ENCODE measurements at places on chromosomes 11 and 22.

- DNase-seq, result no peak
Observed at GRCh38 chr11:20671856-20672546, 2.6 kb downstream of the NELL1 start.

DNA sequence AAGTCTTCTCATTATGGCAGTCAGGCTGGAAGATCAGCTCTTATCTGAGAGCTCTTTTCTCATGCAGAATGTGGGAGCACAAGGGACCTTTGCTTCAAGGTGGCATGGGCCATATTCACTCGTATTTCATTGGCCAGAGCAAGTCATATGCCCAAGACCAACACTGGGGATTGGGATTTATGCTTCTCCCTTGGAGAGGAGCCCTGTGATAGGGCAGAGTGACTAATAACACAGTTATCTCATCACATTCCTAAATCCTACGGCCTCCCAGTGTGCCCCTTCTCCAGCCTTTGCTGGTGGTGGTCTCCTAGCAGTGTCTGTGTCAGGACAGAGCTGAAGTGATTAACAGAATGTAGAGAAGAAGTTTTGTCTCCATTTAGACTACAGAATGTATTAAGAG is 48.6 kb downstream of the SYT9 start:
- no peak for DNase-seq

DNA sequence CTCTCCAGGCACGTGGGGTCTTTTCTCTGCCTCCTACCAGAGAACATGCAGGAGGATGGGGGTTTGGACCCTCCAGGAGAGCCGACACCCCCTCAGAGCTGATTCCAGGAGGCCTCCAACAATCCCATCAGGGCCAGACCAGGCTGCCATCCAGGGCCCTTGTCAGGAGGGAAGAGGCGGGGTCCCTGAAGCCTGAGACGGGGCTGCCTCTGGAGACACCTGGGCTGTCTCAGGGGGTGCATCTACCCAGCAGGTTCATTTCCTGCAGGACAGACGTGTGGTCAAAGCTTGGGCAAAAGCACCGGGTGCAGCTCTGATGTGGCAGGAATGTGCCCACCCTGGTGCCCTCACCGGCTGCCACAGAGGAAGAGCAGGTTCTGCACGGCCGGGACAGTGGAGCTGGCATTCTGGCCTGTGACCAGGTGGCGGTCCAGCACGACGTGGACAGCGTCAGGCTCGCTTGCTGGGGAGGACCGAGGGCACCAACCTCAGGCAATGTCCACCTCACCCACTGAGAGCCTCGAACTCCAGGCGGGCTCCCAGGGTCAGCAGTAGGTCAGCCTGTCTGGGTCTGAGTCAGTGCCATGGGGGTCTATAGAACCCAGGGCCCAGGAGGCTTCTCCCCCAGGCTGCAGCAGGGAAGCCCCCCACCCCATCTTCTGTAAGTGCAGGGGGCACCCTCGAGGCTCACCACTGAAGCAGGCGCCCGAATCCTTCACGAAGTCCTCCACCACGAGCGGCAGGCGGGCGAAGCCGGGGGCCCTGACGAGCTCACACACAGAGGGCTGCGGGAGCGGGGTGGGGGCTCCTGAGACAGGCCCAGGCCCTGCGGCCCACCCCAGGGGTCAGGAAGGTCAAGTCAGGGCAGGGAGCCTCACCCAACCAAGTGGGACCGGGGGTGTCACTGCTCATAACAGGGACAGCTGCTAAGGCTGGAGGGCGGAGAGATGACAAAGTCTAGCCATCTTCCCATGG is 6.4 kb downstream of the GATD1 start:
- DNase-seq, result no peak

- no peak for DNase-seq
Observed at GRCh38 chr11:19345848-19346681, 105.3 kb upstream of the E2F8 start.

- DNase-seq, result no peak
Observed at GRCh38 chr22:37240240-37240940, 3.7 kb downstream of the RAC2 start.

DNA sequence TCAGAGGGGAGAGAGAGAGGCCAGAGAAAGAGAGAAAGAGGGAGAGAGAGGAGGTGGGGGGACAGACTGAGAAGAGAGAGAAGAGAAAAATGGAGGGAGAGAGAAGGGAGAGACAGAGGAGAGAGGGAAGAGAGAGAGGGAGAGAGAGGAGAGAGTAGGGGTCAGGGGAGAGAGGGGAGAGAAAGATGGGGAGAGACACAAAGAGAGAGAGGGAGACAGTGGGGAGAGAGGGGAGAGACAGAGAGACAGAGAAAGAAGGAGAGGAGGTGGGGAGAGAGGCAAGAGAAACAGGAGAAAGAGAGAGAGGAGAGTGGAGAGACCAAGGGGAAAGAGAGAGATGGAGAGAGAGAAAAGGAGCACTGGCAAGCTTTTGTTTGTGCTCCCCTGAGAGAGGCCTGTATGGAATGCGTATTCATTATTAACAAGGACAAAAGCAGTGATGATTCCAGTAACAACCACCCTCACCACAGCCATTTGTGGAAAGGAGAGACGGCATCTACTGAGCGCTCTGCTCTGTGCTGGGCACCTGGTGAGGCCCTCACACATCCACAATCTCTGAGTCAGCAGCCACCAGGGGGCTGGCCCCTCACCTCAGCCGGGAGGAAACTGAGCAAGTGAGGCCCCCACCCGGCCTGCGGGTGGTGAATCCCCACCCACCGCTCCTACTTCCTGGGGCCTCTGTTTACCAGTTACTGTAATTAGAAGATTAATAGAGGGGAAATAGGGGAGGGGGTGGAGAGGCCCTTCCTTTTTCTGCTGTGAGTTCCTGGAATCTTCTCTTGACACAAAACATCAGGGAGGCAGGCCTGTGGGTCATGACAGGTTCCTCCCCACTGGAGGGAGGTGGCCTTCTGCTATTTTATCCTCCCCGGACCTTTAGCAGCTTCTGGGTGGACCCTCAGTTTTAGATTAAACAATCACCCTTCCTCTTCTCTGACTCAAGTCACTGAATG is 14.6 kb upstream of the MIAT start:
- no peak for DNase-seq

- DNase-seq, result no peak
Observed at GRCh38 chr11:92225568-92226330, 1.1 kb downstream of the FAT3 start.

GRCh38 chr11:76436020-76436419 is 8.8 kb upstream of the EMSY start:
- no peak for DNase-seq

GRCh38 chr11:69637941-69638871 is 2.8 kb upstream of the CCND1 start:
- DNase-seq, result no peak

GRCh38 chr22:19275919-19276600 is 15.5 kb downstream of the CLTCL1 start:
- DNase-seq, result no peak

DNA sequence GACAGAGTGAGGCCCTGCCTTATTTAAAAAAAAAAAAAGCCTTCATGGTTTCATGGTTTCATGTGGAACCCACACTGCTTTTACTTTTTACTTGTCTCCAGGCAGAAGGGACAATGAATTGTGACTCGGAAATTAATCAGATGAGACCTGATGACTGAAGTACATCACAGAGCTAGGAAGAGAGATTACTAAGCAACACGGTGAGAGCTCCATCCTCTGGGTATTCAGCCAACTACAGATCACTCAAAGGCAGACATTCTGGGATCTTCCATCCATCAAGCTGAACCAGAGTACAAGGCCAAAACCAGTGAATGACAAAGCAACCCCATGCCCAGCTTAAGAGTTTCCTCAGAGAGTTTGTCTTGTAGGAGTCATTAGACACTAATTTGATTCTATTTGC is 433.2 kb downstream of the SOX6 start:
- DNase-seq, result no peak

DNA sequence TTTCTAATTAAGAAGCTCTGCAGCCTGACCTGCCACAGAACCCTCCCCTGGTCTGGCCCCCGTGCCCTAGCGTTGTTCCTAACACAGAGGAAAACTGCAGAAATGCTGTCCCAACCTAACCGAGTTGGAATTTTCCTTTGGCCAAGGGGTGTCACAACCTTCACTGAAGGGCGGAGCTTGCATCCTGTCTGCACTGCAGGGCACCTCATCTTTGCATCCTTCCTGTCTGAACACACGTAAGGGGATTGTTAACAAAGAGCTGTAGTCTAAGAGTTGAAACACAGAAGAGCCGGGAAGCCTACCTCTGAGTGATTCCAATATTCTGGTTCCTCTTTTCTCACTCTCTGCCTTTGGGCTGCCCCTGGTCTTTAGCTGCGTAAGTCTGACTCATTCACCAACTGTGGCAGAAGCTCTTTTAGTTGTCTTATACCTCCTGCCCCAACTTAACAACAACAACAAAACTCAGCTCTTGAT is 1.6 kb downstream of the DIXDC1 start:
- no peak for DNase-seq

DNA sequence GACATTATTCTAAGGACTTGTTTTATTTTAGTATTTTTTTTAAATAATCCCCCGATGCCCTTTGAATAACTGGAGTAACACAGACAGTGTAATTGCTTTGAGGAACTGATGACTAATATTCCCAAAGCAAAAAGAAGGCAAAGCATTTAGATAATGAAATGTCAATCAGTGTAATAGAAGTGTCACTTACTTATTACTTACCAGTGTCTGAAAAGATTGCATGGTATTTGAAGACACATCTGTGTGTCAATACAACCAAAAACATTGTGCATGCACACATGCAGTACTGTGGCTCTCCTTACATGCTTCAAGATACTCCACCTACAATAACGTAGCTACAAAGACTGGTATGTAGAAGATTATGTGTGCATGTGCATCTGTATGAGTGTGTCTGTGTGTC is 264.0 kb upstream of the ANO5 start:
- DNase-seq, result no peak

DNA sequence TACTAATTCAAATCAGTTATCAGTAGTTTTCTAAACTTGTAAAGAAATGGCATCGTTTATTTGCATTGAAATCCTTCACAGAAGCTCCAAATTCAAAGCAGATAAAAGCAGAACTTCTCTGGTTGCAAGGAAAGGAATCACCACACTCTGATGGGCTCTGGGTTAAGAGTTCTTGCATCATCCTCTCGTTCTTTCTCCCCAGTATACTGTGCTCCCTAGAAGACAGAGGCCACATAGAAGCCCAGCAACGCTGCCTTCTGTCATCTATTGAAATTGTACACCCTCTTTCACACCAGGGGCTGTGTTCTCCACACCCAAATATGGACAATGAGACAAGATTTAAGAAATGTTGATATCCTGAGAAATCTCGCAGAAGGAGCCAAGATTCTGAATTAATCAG is 29.3 kb downstream of the FAT3 start:
- DNase-seq, result no peak

GRCh38 chr11:120643284-120643683 is 131.7 kb downstream of the GRIK4 start:
- no peak for DNase-seq

DNA sequence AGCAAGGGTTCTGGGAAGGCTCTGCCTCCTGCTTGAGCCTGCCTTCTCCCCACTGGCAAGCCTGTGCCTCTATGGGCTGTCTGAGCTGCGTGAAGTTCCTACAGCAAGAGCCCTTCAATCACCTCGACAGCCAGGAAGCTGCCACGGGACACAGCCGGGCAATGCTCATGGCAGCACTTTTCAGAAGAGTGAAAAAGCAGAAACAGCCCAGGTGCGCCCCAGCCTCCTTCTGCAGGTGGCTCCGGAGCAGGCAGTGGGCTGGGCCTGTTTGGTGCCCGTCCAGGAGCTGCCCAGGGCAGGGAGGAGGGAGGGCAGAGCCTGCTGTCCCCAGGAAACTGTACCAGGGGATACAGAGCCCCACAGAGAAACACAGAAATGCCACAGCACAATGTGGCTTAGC is 24.6 kb upstream of the COMT start:
- no peak for DNase-seq

GRCh38 chr22:44429941-44430587 is 68.0 kb downstream of the RTL6 start:
- DNase-seq, result no peak

DNA sequence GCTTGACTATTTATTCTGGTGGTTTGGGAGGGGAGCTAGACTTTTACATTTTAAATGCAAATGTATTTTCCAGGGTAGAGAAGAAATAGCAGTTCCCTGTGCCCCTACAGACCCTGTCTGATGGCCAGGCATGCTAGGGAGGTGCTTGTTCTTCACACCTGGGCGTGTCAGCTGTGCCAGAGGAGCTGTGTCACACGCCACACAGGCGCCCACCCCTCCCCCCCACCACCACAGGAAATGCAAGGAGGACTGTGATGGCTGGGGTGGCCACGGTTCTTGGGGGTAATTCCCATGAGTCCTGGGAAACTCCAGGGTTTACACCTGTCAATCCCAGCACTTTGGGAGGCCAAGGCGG is 82.2 kb downstream of the FLI1 start:
- DNase-seq, result no peak

GRCh38 chr11:131441051-131441810 is 70.8 kb downstream of the NTM start:
- no peak for DNase-seq

- no peak for DNase-seq
Observed at GRCh38 chr11:131408025-131408640, 37.7 kb downstream of the NTM start.

DNA sequence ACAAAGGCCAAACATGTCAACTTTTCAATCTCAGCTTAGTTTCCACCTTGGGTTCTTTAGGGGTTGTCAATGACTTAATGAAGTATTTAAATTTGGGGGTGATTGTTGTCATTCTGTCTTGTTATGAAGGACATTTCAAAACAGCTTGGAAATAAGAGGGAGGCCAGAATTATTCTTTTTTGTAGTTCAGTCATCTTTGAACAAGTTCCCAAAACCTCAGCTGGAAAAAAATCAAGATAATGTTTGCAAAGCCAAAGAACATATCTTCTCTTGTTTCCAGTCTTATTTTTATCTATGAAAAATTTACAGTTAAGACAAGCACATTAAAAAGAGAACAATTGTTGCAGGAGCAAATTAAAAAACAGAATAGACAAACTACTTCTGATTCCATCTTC is 612.8 kb downstream of the INSC start:
- DNase-seq, result no peak

GRCh38 chr22:43889860-43890253 is 2.0 kb downstream of the PNPLA5 start:
- no peak for DNase-seq

- DNase-seq, result no peak
Observed at GRCh38 chr11:79309407-79309806, 131.4 kb downstream of the TENM4 start.

- no peak for DNase-seq
Observed at GRCh38 chr11:128607819-128608218, 20.5 kb upstream of the ETS1 start.

- no peak for DNase-seq
Observed at GRCh38 chr11:115224551-115224950, 279.7 kb downstream of the CADM1 start.

- no peak for DNase-seq
Observed at GRCh38 chr11:10310301-10310841, 5.5 kb downstream of the ADM start.

GRCh38 chr22:22949953-22950352 is 62.3 kb downstream of the IGLL5 start:
- DNase-seq, result no peak

GRCh38 chr11:199782-200181 is 6.9 kb downstream of the SCGB1C1 start:
- DNase-seq, result no peak

DNA sequence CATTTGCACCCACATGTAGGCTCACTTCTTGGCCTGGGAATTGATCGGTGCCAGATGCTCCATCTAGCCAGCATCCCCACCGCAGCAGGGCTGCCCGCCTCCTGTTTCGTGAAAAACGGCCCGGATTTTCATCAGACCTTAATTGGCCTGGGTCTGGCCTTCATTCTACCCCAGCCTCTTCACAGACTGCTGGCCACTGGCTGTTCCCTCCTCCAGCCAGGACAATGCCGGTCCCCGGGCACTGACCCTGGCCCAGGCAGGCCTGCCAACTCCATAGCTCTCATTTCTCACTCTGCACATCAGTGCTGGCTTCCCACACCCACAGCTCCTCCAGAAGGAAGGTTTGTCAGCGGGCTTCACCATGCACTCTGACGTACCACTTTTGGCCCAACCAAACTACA is 27.9 kb downstream of the TIMP3 start:
- DNase-seq, result no peak
